Right kidney (tissue), 9 donors: ENCODE measurements at places on chromosomes 7 and 10.

- peak; percentile 57 for DNase-seq
These were observed 9.4 kb upstream of the ANKRD1 start for GRCh38 chr10:90930070-90930837.

GRCh38 chr10:101014966-101015581 is 15.5 kb downstream of the LZTS2 start:
- no peak for DNase-seq

GRCh38 chr10:15096661-15097010 is 519 bp upstream of the RPP38 start:
- DNase-seq: no peak

DNA sequence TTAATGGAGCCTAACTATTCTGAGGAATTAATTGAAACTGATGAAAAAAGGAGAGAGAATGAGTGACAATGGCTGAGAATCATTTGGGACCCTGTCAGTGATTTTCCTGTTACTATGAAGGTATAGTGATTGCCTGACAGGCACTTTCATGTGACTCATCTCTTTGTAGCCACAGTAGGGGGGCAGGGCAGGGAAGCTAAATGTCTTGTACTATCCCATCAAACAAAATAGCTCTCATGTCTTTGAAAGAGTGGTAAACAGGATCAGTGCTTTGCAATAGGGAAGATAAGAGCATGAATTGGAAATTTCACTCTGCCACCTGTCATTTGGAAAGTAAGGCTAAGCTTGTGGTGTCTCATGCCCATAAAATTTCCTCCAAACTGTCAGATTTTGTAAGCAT is 94.5 kb upstream of the GSDME start:
- DNase-seq: no peak

DNA sequence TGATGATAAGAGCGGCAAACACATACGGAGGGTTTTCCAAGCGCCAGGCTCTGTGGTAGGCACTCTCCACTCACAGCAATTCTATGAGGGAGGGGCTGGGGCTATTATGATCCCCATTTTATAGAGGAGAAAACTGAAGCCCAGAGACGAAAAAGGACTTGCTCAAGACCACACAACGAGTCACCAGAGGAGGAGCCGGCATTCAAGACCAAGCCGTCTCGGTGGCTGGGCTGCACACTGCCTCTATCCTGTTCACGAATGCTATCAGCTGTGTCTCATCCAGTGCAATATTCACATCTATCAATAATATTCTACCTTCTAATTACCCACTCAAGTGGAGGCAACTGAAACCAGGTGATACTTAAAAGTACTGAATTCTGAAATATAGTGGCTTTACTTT is 67.8 kb upstream of the NMT2 start:
- no peak for DNase-seq

DNA sequence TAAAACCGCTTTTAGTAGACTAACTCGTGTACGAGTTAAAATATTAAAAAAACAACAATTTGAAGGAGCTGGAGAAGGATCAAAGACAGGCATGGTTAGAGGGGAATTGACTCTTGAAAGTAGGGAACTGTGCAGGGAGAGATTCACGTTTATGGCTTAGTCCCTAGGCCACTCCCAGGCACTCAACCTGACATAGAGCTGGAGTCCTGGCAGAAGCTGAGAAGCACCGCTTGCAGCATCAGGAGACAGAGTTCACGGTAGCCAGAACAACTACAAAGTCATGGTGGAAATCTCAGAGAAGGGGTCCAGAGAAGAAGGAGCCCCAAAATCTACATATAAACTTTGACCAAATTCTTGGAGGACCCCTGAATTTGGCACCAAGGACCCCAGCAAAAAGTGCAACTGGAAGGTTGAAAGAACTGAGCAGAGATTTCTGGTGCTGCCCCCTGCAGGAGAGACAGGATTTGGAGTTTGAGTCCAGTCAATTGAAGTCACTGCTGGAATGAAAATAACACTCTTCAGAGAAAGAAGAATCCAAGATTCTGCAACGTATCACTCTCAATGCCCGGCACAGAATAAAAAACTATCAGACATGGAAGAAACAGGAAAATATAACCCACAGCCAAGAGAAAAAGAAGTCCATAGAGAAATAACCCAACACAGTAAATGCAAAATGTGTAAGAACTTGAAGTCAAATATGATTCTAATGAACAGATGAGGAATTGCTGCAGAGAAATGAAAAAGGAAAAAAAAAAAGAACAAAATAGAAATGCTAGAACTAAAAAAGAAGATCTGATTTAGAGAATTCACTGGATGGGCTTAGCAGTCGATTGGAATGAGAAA is 493.3 kb upstream of the PODXL start:
- DNase-seq: peak; percentile 18

- no peak for DNase-seq
These were observed 41.9 kb downstream of the SEMA3C start for GRCh38 chr7:80876894-80877414.

GRCh38 chr10:125085258-125086054 is 74.9 kb downstream of the CTBP2 start:
- no peak for DNase-seq

DNA sequence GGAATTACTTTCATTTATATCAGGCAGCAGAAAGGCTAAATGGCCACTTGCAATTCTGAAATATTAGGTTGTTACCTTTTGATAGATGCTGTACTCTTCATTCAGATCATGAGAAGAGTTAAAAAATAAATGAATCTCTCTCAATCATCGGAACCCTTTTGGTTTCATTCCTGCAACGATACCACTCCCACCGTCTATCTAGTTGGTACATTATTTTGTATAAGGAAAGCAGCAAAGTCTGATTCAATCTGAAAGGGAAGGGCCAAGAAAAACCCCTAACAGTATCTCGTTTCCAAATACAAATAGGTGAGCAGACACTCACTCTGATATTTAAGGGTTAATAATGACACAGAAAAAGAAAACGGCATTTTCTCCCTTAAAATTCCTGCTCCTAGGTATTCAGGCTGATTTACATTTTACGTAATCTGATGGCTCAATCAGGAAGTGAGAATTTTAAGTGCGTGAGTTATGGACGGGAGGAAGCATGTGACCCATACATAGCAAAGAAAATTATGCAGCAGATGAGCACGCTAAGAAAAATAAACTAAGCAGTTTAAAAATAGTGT is 209.4 kb upstream of the KLF14 start:
- DNase-seq: no peak

GRCh38 chr10:71727738-71728737 is 8.5 kb upstream of the C10orf105 start:
- DNase-seq: no peak

DNA sequence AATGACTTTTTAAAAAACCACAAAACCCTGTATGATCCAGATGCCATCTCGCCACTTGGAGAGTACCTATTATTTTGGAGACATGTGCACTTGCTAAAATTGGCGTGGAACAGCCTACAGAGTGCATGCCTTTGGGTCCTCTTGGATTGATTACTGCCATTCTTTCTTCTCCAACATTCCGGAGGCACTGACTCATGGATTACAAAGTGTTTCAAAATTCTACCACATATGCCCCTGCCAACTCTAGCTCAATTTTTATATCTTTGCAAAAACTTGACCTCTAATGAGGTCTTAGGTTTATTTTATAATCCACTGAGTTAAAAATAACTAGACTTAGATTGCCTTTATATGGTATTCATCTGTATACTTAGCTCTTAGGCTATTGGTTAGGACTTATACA is 55.8 kb upstream of the KIF5B start:
- DNase-seq: no peak

- no peak for DNase-seq
These were observed 38.3 kb downstream of the LIPJ start for GRCh38 chr10:88624840-88625239.
